ENCODE measurements at places on chromosomes 11 and 22.

DNA sequence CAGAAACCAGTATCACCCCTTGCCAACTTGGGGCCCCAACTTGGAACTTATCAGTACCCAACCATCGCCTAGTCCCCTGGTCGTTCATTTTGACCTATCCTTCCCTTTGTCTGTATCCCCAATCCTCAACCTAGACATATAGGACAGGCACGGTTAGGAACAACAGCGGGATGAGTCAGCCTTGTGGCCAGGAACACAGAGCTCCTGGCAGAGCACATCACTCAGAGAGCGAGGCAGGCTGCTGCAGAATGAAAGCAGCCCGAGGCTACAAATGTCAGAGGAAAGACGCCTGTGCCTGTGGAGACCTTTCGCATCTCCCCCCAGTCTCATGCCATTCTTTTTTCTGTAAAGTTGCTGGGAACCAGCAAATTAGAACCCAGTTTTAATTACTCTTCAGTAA lies 14.6 kb downstream of the DKK3 start:
- no peak for DNase-seq

DNA sequence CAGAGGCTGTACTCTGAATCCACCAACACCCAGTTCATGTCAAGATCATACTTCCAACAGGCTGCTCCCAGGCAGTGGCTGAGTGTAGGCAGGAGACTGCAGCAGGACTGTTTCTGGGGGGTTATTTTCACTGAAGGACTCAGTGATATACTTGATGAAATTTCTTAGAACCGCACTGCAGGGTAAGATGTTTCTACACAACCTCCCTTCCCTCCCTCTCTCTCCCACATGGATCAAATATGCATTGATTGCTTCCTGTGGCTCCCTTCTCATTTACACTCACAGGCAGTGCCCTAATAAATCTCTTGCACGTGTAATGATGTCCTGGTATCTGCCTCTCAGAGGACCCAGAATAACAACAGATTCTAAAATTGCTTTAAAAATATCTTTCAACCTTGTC lies 251.3 kb upstream of the CCDC179 start:
- DNase-seq: no peak

DNA sequence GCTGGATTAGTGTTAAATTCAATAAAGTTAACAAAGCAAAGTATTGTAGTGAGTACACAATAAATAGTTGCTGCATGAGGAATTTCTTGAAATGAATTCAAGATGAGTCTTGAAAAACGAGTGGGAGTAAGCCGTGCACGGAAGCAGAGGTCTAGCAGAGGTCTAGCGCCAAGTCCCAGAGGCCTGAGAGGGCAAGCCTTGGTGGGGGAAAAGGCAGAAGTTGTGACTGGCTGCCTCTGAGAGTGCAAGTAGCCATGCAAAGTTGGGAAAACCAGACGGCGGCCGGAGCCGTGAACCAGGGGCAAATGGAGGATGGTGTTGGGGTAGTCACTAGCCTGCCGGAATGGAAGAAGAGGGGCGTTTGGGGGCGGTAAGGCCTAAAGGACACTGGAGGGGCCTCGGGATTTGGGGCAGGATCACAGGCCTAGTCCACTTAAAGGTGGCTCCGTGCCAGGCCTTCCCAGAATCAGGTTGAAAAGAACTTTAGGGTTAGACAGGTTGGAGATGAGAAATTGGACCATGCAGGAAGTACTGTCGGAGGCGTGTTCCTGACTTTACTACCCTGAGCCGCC lies 379 bp upstream of the SLC3A2 start:
- DNase-seq: no peak

GRCh38 chr22:41260871-41261270 lies 20.1 kb upstream of the CHADL start:
- DNase-seq: no peak

Measured in stimulated activated CD4-positive, alpha-beta T cell treated with anti-CD3 and anti-CD28 coated beads, Interleukin-1b, Interleukin-23, amount 100 ng/mL, for 4 hours (primary cell).